ENCODE measurements at places on chromosomes 16 and 17.

GRCh38 chr17:30597776-30598288, 120.6 kb downstream of the GOSR1 start:
- no peak for DNase-seq

DNA sequence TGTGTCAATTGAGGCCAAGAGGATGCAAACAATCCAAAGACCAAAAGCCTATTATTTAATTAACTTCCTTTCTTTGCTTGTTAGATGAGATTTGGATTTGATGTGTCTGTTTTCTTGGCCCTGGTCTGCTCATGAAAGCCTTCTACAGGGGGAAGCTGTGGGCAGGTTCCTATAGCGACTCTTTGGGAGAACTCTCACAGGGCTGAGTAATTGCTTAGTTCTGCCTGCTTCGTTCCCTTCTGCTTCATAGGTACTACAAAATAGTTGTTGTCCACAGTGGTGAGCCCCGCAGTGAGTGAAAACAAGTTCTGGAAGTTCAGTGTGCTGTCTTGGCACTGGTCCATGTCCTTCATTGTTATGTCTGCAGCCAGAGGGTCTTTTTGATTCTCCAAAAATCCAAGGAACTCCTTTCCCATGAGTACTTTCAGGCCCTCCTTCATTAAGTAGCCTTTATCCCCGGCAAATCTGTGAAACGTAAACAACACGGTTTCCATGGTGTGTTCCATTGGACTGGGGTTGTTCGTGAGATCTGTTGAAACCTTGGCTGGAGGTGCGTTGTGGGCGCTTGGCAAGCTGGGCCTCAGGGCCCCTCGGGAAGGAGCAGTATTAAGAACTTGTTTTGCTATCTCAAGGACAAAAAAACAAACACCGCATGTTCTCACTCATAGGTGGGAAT, 30.0 kb upstream of the ANKRD40CL start:
- DNase-seq: no peak

GRCh38 chr17:15952916-15953790, 8.2 kb downstream of the ADORA2B start:
- DNase-seq: no peak

DNA sequence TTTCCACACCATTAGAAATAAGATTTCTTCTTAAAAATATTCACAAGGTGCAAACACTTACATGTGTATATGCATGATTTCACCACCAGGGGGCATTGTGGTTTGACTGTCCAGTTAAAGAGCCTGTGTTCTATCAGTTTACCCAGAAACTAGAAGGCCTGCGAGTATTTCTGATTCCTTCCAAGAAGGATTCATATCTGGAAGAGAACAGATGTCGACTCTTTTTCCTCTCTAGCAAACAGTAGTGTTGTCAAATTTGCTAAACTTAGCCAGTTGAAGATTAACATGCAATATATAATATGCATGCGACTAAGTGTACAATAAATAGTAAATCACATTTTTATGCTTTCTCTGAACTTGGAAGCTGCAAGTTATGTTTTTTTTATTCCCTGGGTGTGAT, 404.1 kb downstream of the WWOX start:
- DNase-seq: peak; percentile 1

DNA sequence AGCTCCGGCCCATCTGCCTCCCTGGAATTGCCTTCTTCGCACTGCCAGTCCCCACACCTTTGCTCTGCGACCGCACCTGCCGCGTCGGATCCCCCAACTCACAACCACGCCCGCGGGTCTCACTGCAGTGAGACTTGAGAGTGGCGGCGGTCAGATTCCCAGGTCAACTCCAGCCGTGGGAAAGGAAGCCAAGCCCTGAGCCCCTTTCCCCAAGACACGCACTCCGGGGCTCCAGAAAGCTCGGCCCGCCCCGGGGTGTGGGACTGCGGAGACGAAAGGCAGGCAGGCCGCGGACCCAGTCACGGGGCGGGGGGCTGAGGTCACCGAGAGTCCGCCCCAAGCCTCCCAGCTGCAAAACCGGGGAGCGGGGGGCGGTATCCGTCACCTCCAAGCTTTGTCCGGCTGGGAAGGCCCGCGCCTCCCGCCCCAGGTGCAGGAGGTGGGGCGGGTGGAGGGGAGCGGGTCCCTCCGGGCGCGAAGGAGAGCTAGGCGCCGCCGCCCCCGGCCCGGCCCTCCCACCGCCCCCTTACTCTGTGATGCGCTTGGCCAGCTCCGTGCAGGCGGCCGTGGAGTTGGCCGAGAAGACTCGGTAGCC, 615 bp downstream of the PRPSAP1 start:
- peak; percentile 5 for DNase-seq

DNA sequence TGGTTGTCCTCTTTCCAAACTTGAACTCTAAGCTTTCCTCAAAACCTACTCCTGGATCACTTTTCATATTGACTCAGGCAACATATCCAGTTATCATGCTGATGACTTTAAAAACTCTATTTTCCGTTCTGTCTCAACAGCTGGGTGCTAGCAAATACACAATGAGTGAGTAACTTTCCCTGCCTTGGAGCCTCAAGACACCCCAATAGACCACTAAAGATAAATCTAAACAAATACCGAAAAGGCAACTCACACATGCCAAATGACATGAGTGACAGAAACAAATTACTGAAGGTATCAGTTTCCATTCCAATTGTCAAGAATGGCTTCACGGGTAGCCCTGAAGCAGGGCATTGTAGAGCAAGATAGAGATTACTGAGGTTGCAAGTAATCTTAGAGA, 15.7 kb upstream of the TMEM101 start:
- DNase-seq: no peak

DNA sequence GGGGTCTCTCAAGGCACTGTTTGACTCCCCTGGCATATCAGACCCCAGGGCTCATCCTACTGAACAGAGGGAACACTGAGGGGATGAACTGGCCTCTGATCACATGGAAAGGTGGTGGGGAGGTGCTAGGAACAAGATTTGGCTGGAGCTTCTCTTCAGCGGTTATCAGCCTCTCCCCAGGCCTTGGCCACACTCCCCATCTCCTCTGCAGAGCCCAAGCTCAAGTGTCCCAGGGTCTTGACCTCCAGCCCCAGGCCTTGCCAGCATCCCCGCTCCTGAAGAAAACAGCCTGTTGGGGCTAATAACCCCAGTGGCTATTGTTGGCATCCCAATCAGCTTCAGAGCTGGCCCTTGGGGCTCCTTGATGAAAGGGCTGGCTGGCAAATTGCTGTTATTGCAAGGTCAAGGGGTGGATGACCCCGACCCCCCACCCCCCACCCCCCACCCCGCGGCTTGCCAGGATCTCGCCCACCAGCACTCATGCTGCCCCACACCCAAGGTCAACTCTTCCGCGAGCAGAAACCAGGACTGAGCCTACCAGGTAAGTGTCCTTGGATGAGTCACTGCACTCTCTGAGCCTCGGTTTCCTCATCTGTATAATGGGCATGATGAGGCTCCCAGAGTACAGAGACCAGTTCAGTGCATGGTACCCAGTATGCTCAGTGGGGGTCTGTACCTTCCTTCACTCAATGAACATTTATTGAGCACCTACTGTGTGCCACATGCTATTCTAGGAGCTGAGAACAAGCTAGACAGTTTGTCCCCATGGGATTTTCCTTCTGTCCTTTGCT, 18.8 kb upstream of the FAM83G start:
- DNase-seq: no peak

GRCh38 chr17:76492123-76492988, 8.9 kb downstream of the RHBDF2 start:
- no peak for DNase-seq

DNA sequence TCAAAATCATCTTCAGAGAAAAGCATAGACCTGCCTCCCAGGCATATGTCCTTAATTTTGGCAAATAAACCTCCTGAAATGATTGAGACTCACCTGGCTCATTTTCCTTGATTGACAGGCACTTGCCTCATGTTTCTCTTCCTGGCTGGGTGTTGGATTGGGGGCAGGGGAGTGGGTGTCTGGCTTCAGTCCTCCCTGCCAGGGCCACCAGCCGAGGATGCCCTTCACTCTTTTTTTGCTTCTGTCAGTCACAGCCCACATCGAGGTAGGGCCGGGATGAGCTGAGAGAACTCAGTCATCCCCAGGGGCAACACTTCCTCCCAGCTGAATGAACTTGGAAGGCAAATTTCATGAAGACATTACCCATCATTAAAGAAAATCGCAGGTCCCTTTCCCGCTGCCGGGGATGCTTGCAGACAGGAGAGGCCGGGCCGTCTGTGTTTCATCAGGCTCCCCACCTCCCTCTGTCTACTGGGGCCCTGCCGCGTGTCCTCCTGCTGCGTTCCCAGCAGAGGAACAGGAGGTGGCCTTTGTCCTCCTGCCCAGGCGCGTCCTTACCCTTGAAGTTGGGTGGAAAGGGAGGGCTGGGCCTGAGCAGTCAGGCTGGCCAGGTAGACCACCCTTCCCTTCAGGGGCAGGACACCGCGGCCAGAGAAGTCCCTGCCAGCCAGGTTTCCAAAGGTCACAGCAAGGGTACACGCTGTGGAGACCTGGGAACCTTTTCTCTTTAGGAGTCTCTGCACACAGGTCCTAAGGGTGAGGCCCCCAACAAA, 11.2 kb upstream of the DNAH17 start:
- no peak for DNase-seq

DNA sequence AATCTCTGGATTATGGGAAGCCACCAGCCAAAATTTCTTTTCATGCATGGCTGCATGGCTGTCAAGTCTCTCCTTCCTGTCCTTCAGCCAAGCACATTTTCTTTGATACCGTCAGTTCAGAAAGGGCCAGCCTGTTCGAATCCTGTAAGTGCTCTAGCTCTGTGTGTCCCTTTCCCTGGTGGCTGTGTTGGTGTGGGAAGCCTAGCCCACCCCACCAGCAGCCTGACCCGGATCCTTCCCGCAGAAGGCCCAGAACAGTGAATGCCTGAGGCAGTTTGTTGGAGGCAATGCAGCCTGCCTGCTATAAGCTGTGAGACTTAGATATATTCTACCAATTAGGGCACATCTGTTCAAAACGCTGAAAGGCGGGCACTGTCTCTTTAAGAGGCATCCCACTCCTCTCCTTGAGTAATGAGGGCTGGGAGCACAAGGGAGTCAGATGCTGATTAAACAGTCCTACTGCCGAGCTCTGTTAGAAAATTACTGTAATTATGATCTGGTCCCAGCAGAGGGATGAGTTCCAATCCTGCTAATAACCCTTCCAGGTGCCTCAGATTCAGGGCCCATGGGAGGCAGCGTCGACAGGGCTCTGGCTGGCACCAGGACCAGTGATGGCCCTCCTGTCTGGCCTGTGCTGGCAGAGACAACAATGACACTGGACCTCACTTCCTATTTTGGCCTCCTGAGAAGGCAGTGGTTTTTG, 18.4 kb downstream of the SNX11 start:
- no peak for DNase-seq

DNA sequence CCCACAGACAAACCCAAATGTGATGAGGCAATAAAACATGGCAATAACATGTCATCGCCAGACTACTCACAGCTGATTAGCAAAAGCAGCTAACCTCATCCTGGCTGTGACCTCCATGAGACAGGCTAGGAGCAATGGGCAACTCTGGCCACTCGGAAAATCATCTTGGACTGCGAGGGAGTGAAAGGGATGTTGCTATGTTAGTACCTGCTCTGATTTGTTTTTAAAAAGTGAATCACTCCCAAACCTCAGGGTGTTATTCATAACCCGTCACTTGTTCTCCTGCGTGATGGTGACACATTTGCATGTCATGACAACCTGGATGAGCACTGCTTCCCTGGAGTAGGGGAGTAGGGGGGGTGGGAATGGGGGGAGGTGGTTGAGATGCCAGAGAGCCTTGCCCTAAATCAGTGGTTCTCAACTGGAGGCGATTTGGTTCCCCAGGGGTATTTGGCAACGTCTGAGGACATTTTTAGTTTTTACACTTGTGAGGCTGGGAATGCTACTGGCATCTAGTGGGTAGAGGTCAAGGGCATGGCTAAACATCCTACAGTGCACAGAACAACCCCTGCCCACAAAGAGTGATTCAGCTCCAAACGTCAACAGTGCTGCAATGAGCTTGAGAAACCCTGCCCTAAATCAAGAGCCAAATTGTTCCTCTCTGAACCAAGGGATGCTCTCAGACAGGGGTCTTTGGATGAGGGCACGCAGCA, 241.7 kb downstream of the SOX9 start:
- DNase-seq: no peak

DNA sequence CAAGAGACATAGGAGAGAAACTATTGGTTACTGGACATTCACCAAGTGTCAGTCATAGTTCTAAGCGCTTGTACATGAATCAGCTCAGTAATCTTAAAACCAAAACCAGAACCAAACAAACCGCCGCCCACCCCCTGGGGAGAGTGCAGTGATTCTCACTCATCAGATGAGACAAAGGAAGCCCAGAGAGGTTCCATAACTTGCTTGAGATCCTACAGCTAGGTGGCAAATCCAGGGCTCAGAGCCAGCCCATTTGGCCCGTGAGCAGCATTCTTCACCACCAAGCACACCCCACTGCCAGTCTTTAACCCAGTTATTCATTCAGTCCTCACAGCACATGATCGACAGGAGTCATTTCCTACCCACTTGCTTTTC, 37.2 kb upstream of the RGS9 start:
- peak; percentile 82 for DNase-seq

DNA sequence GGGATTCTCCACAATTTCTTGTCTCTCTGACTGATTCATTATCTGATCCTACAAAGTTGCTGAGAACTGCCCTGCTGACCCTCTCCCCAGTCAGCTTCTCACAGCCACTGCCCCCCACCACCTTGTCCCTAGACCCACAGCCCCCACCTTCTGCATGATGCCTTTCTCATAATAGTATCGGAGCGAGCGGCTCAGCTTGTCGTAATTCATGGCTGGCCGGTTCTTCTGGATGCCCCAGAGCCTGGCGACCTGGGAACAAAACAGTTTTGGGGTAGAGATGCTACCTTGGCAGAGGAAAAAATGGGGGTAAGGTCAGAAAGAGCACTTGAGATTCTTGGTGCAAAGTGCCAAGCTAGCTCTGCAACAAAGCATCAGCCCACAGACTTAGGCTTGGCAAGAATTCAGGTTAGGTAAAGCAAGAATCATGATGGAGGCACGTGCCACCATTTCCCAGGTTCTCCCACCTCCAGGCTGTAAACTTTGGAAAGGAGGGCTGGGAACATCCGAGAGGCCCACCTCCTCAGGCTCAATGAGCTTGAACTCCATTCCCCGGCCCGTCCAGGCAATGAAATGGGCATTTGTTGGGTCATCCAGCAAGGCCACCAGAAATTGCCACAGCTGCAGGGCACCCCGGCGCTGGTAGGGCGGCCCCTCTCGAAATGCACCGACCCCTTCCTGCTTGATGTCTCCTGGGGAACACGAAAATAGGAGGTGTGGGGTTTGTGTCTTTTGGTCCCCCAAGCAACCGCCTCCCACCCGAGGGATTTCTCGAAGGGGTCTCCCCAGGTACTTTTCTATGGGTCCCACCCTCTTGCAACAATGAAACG, 16.9 kb downstream of the ETV4 start:
- DNase-seq: no peak

DNA sequence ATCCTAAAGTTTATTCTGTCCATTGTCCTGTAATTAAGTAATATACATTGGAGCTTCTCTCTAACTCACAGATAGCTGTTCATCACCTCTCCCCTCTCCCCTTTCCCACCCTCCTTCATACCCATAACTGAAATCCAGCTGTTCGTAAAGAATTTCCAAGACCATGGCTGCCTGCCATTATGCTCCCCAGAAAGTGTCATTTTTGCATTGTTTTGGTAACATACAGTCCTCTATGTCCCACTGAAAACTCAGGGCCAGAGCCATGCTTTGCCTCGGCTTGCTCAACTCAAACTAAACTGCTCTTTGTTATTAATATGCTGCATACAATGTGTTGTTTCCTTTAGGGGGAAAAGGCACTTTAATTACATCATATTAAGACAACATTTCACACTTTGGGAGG, 132.0 kb downstream of the MRTFB start:
- DNase-seq: no peak

- no peak for DNase-seq
These were observed 10.7 kb downstream of the FSCN2 start for GRCh38 chr17:81538651-81539570.

All from stimulated activated CD8-positive, alpha-beta memory T cell treated with anti-CD3 and anti-CD28 coated beads, Interleukin-2, amount 100 ng/mL, for 48 hours (primary cell).